ENCODE measurements at places on chromosomes 13 and 19.

GRCh38 chr13:94713561-94714182, 1.3 kb upstream of the SOX21 start:
- DNase-seq = no peak

- DNase-seq = no peak
Measured at GRCh38 chr13:103514619-103515018, 448.4 kb upstream of the SLC10A2 start.

- no peak for DNase-seq
Measured at GRCh38 chr19:53520163-53520546, 17.8 kb upstream of the ZNF331 start.

- no peak for DNase-seq
Measured at GRCh38 chr19:34017601-34018000, 154.7 kb upstream of the LSM14A start.

- no peak for DNase-seq
Measured at GRCh38 chr13:34749046-34749445, 193.0 kb upstream of the NBEA start.

- DNase-seq = no peak
Measured at GRCh38 chr19:53094754-53095575, 8.3 kb downstream of the ZNF160 start.

GRCh38 chr19:52823676-52824075, 2.2 kb upstream of the ZNF28 start:
- DNase-seq = no peak

DNA sequence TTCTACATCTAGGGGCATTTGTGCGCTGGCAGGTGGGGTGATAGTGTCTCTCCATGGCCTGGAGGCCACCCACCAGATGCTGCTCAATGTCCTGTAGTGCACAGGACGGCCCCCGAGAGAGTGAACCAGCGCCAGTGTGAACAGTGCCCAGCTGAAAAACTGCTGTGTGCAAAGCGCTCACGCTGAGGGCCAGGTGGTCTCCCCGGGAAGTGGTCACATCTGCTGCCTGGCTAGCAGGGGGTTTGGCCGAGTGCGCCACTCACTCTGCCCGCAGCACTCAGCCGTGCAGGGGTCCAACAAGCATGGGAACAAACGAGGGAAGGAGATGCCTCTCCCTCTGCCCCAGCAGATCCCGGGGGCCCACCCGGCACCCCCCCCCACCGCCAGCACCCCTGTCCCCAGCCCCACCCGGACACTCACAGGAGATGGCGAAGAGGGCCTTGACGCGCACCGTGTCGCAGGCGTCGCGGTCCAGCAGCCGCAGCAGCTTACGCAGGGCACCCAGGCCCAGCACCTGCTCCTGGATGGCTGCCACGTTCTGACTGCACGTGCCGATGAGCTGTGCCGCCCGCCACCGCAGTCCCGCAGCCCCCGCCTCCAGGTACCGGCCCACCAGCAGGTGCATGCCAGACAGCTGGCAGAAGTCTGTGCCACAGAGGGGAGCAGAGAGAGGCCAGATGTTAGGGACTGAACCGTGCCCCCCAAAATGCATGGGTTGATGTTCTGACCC, 5.8 kb downstream of the HSPBP1 start:
- DNase-seq = no peak

DNA sequence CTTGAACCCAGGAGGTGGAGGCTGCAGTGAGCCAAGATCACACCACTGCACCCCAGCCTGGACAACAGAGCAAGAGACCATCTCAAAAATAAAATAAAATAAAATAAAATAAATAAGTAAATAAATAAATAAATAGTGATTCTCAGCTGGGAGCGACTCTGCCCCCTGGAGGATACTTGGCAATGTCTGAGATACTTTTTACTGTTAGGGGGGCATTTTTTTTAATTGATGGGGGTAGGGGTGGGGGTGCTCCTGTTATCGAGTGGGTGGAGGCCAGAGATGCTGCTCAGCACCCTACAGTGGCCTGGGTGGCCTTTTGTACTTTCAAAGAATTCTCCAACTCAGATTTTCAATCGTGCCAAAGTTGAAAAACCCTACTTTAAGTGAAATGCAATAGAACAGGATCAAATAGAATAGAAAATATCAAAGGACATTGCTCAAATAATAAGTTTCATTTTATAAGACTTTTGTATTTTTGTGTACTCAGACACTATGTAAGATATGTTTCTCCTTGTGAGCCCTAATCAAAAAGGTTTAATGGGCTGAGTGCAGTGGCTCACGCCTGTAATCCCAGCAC, 7.1 kb upstream of the CLPP start:
- no peak for DNase-seq

DNA sequence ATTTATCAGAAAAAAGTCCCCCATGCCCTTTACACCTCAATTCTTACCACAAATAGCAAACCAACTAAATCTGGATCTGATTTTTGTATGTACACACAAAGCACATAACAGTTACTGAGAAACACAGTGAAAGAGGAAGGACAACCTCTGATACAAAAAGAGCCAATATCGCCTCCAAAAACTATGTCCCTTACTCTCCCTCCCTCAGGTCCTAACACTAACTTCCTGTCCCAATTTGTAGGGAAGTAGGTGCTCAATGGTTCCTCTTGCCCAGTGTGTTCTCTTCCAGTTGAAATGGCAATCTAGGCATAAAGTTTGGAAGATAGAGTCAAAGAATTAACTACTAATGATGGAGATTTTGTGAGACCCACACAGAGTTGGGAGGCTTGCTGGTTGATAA, 15.8 kb upstream of the FPR3 start:
- no peak for DNase-seq

- no peak for DNase-seq
Measured at GRCh38 chr13:46211116-46211482, 629 bp upstream of the LRRC63 start.

DNA sequence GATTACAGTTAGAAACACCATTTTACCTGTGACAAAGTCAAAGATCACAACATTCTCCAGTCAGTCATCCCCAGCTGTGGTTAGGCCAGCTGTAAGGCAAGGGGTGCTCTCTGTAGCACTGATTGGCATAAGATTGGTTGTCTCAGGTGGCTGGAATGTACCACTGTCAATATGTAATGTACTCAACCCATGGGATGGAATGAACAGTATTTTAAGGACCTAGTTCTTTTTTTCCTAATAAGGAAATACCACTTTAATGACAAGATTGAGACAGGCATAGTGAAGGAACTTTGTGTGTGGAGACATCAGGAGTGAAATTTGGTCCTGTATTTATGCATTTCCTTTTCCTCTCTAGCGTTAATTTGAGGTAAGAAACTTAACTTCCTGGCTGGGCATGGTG, 310.7 kb downstream of the ITGBL1 start:
- DNase-seq = no peak

- DNase-seq = no peak
Measured at GRCh38 chr13:29921542-29921941, 71.1 kb upstream of the UBL3 start.

DNA sequence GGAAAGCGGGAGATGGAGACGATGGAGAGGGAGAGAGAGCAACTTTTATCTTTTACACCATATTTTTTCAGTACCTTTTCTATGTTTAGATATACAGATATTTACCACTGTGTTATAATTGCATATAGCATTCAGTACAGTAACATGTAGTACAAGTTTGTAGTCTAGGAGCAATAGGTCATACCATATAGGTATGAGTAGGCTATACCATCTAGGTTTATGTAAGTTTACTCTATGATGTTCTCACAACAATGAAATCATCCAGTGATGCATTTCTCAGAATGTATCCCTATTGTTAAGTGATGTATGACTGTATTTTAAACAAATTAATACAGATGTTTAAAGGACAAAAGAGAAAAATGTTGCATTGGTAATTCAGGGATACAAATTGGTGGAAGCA, 136.1 kb downstream of the PDS5B start:
- no peak for DNase-seq

DNA sequence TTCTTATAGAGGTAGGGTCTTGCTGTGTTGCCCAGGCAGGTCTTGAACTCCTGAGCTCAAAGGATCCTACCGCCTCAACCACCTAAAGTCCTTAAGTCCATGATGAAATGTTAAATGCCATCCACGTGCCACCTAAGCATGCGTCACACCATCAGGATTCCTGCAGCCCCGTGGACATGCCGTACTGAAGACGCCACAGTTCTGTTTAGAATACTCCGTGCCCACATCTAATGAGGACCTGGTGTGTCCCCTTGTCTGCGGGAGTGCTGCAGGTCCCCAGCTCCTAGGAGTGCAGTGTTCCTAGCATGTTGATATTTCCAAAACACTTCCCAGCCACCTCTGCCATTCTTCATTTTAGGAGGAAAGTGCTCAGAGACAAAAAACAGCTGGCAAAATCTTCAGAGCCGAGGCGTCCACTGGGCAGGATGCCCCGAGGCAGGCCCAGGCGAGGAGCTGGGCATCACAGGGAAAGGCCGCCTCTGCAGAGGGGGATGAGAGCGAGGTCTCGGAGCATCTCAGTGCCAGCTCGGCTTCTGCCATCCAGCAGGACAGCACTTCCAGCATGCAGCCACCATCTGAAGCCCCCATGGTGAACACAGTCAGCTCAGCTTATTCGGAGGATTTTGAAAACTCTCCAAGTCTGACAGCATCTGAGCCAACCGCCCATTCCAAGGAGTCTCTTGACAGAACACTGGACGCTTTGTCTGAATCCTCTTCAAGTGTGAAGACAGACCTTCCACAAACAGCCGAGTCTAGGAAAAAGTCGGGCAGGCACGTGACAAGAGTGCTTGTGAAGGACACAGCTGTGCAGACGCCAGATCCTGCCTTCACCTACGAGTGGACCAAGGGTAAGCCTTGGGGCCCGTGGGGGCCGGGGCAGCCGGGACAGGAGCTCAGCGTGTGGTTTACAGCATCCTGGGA, 13.2 kb downstream of the C19orf44 start:
- no peak for DNase-seq

GRCh38 chr13:91072486-91072885, 275.0 kb upstream of the MIR17HG start:
- DNase-seq = no peak

GRCh38 chr19:6826281-6826920, 53.9 kb downstream of the VAV1 start:
- peak; percentile 15 for DNase-seq

DNA sequence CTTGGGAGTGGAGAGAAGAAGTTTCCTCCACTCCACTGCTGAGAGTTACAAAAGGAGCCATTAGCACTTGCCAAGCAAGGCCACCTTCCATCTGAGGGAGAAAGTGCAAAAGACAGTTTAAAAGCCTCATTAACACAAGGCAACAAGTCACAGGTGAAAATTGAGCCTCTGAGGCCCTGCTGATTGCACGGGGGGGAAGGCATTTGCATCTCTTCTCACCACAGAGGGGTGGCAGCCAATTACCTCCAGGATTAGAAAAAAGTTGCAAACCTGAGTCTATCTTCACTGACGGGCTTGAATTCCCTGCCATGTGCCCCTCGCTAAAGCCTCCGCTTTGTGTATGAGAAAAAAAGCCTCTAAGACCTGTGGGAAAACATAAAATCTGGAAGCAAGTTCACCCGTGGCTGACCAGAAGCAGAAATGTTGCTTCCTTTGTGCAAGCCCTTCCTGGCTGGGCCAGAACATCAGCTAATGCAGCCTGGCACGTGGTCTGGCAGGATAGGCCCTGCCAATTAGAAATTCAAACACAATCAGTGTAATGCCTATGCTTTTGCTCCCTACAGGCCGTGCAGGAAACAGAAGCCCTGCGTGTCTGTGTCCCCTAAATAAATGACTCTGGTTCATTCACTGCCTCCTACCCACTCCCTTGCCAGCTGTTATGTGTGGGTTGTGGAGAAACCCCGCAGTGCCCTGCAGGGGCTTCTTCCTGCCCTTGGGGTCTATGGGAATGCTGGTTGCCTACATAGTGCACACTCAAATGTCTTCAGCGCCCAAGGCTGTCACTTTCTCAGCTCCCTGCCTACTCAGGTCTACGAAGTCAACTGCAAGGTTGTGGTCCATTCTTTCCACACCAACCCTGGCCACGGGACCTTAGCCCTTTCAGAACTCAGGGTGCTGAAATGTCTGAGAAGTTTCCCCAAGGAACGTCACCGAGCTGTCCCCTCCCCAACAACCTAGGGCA, 150.2 kb downstream of the UQCRFS1 start:
- DNase-seq = no peak

GRCh38 chr13:104996022-104996421, 1539.4 kb downstream of the EFNB2 start:
- DNase-seq = no peak

DNA sequence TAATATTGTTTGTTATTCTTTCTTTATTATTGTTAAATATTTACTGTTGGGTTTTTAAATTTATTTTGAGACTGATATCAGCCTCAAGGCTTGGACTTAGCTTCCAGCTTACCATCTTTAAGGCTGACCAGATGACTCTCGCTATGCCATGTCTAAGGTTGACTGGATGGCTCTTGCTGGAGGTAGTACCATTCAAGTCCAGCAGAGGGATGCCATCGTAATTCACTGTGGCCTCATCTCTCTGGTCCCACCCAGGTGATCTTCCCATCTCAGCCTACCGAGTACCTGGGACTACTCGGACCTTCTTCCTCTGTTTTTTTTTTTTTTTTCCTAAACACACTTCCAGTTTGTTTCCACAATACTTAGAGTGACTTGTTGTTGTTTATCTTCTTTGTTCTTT, 41.7 kb upstream of the ZNF91 start:
- no peak for DNase-seq

DNA sequence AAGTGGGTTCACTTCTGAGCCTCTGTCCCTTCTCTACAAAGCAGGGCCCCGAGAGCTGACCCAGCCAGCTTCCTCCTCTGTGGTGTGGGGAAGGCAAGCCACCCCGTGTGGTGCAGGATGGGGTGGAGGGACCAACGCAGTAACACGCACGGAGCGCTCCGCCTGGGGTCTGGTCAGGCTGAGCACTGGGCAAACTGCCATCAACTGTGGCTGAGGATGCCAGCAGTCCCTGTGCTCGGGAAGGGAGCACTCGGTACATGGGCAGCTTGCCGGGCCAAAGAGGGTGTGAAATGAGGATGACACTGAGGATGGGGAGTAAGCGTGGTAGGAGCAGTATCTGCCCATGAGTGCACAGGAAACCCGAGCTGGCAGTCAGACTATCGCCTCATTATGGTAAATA, 7.6 kb upstream of the GMIP start:
- no peak for DNase-seq

- DNase-seq = no peak
Measured at GRCh38 chr19:24060687-24061356, 26.2 kb upstream of the ZNF254 start.

- DNase-seq = no peak
Measured at GRCh38 chr19:58317476-58318072, 9.2 kb upstream of the ZSCAN22 start.

GRCh38 chr13:45416516-45417128, 1.6 kb downstream of the SLC25A30 start:
- no peak for DNase-seq

- no peak for DNase-seq
Measured at GRCh38 chr13:73675821-73676220, 458.4 kb downstream of the KLF12 start.

DNA sequence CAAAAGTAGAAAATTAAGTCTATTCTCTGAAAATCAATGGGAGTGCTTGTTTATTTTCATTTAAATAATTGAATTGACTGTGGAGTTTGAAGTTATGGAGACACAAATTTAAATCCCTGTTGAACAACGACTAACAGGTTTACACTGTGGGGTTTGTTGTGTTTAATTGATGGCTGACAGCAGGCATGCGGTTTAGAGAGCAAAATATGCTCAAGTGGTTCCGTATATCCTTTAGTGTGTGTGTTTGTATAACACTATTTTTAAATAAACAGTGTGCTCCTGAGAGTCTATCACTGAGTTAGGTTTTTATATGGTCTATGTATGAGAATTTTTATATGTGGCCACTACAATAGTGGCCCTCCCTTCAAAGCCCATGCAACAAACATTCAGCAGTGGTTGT, 332.0 kb downstream of the GPC6 start:
- DNase-seq = no peak

- DNase-seq = no peak
Measured at GRCh38 chr13:26307701-26308100, 53.8 kb downstream of the CDK8 start.

All from activated T-cell treated with anti-CD3 and anti-CD28 coated beads, Interleukin-2, amount 50 U/mL, for 1 hour (primary cell).